ENCODE measurements at places on chromosomes 6 and 20.

- DNase-seq = no peak
Observed at GRCh38 chr6:168340819-168341218, 21.2 kb upstream of the DACT2 start.

GRCh38 chr6:49563006-49563886, 12.8 kb downstream of the C6orf141 start:
- DNase-seq = no peak

- DNase-seq = no peak
Observed at GRCh38 chr20:59173938-59174491, 10.4 kb downstream of the ZNF831 start.

GRCh38 chr6:20653085-20653479, 118.8 kb downstream of the CDKAL1 start:
- DNase-seq = no peak

DNA sequence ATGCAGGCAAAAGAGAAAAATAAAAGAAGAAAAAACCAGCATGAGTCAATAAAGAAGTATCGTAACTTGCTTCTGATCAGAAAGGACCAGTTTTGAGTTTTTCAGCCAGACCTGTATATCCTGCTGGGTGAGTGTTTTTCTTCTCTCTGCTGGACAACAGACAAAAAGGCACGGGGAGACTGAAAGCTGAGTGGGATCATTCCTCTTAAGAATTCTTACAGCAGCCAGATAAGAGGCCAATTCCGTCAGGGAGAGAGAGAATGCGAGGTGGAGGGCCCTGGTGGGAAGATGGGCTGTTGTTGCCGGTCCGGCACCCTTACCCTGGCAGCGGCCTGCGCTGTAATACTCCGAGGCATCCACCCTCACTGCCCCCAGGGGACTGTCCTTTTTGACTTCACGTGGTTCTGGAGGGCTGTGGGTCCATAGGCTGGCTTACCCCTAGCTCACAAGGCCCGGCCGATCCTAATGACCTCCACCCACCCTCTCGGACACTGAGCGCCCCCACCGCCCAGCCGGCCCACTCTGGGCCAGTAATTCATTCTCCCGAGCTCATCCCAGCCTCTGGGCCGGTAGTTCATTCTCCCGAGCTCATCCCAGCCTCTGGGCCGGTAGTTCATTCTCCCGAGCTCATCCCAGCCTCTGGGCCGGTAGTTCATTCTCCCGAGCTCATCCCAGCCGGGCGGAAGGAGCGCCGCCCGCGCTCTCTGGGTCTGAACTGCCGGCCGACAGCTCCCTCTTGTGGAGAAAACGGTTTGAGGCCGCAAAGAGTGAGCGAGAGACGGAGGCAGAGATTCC, 118.3 kb upstream of the SIRPA start:
- DNase-seq = peak; percentile 34

DNA sequence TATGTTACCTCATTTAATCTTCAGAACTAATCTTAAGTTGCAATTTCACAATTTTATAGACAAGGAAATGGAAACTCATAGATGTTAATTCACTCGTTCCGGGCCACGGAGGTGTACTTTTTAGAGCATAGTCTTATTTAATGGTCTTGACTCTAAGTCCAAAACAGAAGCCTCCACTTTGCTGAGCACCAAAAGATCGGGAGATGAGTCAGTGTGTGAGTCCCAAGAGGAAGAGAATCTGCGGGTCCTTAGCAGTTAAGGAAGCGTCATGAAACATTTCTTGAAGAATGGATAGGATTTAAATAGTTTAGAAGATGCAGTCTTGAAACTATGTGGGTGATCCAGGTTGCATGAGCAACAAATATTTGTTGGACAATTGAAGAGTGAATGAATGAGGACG, 231.8 kb upstream of the QKI start:
- DNase-seq = no peak

DNA sequence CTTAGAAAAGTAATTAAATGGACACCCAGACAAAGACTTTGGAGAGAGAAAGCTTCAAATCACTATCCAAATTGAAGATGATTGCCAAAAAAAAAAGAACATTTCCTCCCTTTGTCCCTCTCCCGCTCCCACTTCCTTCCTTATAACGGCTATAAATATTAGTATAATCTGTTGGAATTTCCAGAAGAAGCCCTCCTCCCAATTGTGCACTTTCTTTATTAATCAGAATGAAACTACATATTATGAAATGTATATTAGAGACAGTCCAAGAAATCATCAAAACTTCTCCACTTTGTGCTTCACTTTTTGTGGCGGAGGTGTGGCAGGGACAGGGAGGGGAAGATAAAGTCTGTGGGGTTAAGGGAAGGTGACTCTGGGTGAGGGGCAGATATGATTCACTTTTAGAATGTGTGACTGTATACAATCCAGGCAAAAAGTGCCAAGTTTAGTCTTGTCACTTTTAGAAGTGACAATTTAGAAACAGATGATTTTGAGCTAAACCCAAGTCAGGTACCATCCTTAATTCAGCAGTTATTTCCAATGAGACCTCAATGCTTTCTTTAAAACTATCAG, 195.0 kb upstream of the MARCKS start:
- DNase-seq = no peak

DNA sequence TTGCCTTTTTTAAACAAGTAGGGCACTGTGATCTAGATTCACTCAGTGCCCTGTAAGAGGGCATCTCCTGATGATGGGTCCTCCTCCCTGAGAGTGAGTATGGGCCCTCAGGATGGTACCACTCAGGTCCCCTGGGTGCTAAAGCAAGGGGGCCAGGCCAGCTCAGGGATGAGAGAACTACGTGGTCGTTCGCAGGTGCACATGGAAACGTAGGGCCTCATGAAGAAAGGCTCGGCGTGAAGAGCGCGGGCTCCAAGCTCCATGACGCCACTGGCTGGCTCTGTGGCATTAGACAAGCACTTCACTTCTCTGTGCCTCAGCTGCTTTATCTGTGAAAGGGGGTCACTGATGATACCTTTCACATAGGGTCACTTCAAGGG, 50.7 kb downstream of the SYNJ2 start:
- no peak for DNase-seq

- no peak for DNase-seq
Observed at GRCh38 chr6:151627689-151628444, 134.1 kb downstream of the CCDC170 start.
